Hematopoietic multipotent progenitor cell treated with erythropoietin and hydrocortisone succinate and interleukin-3 and kit ligand, for 6 days (in vitro differentiated cells): ENCODE measurements at places on chromosomes 16 and 17.

- DNase-seq: no peak
Observed at GRCh38 chr17:21742326-21742725, 50.0 kb downstream of the KCNJ18 start.

DNA sequence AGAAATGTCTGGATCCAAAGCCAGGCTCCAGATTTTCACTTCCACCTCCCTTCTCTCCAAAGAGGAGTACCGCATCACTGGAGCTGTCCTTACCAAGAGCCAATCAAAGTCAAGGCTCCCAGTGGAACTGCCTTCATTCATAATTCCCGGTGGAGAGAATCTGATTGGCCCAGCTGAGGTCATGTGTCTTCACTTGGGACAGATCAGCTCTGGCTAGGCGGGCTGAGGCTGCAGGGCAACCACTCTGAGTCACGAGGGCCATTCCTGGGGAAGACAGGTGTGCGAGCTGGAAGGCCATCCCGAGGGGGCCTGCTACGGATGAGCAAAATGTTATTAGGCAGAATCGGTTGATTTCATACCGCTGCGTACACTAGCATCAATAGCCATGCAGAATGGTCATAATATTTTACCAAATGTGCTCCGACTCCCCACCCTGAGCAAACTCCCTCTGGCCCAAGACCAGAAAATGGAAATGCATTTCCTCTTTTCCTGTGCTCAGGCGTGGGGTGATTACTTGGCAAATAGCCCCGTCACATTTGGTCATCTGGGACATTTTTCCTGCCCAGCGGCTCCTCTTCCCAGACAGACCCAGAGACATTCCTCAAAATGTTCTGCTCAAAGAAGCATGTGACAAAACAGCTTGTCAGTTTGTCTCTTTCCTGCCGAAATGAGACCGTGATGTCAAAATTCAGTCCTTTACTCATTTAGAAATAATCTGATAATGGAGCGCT, 111.1 kb downstream of the AIPL1 start:
- DNase-seq: no peak

- peak; percentile 52 for DNase-seq
Observed at GRCh38 chr17:43316522-43317142, 82.2 kb upstream of the ARL4D start.

GRCh38 chr17:2455956-2456355, 55.1 kb upstream of the MNT start:
- DNase-seq: no peak

DNA sequence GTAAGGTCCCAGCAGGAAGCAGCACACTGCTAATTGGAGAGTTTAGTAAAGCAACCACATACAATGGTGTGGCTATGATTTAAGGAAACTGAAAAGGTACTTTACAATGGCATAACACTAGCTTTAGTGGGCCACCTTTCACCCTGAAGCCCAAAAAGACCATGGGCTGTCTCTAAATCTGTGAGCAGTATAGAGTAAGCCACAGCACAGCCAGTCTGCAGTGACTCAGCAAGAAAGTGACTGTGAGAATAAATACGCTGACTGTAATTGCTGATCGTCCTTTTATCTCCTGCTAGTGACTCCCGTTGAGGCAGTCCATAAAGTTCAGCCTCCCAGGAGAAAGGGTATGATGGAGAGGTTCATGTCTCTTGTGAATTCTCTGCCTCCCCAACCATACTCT, 679.8 kb upstream of the KIF2B start:
- no peak for DNase-seq

GRCh38 chr17:76337413-76337777, 16.3 kb downstream of the PRPSAP1 start:
- no peak for DNase-seq

DNA sequence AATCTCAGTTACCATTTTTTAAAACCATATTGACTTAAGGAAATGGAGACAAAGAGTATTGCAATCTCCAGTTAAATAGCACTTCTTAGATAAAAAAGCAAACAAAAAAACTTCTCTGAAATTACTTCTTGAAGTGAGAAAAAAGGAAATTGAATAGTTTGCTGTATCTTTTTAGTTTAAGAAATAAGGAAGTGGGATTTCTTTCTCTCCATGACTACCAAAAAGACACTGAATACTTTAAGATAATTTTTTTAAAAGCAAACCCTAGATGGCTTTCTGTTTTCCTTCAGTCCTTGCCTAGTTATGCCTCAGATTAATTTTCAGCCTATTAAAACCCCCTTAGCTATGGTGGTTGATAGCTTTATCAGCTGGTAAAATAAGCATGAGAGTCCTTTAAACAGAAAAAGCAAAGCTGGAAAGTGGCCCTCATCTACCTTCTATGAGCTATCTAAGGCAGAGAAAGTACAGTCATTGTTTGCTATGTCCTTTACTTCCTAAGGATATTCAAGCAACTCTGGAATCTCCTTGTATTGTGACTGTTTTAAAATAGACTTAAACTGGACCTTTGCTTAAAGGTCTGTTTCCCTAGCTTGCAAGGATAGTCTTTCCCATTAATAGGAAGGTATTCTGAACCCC, 28.6 kb downstream of the TPPP3 start:
- peak; percentile 12 for DNase-seq

DNA sequence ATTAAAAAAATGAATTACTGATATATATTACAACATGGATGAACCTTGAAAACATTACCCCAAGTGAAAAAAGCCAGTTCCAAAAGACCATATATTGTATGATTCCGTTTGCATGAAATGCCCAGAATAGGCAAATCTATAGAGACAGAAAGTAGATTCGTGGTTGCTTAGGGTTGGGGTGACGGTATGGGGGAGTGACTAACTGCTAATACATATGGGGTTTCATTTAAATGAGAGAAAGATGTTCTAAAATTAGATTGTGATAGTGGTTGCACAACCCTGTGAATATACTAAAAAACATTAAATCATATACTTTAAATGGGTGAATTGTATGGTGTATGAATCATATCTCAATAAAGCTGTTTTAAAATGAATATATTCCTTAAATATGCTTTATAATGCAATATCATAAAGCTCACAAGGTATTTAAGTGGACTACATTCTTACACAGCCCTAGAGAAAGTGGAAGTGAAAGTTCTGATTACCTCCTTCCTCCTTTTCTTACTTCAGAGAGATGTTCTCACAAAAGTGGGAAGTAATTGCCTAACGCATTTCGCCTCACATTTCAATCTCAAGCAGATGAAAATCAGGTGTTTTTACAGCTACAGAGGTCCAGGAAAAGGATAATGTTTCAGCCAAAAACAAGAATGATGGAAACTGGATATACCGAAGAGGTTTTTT, 142.7 kb upstream of the GNAO1 start:
- DNase-seq: peak; percentile 26

GRCh38 chr16:25501530-25502255, 190.1 kb upstream of the HS3ST4 start:
- no peak for DNase-seq

GRCh38 chr17:35577830-35578196, 558 bp downstream of the PEX12 start:
- DNase-seq: peak; percentile 44

GRCh38 chr17:63966646-63967264, 6.0 kb downstream of the SCN4A start:
- no peak for DNase-seq

DNA sequence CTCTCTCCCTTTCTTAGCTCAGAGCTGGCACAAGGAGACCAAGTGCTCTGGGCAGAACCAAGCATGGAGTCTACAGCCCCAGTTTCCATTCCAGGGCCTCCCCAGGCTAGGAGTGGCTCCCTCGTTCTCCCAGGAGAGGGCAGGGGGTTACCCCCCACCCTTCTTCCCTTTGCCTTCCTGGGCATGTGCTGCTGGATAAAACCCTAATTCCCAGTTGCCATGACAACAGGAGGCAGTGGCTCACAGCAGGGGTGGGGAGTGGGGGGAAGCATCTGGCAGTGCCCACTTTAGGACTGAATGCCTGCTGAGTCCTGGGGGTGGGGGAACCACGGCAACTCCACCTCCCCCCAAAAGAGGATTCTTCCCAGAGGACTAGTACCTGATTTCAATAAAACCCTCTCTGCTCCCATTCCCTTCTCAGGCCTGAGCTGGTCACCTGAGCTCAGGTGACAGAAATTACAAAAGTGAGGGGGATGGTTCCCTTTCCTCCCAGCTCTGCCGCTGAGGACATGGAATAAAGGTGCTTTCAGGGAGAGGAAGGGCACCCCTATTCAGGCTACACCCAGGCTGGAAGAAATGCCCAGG, 1.8 kb downstream of the MPP2 start:
- DNase-seq: no peak

GRCh38 chr17:77429969-77430752, 289.4 kb downstream of the SEC14L1 start:
- peak; percentile 84 for DNase-seq

DNA sequence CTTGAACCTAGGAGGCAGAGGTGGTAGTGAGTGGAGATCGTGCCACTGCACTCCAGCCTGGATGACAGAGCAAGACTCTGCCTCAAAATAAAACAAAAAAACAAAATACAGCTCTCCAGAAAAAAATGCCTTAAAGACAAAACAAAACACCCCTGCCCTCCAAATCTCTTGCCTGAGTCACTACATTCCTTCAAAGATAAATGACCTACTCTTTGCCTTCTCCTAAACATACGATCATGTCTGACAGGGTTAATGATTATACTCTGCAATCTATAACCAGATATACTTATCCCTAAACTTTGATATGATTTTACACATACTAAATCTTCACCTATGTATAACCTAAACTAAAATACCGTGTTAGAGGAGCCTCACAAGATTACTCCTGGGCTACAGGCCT, 1.4 kb upstream of the SETD6 start:
- no peak for DNase-seq

- peak; percentile 70 for DNase-seq
Observed at GRCh38 chr17:19507775-19508576, 25.7 kb upstream of the SLC47A1 start.

- DNase-seq: no peak
Observed at GRCh38 chr16:81902025-81902424, 109.2 kb downstream of the SDR42E1 start.

DNA sequence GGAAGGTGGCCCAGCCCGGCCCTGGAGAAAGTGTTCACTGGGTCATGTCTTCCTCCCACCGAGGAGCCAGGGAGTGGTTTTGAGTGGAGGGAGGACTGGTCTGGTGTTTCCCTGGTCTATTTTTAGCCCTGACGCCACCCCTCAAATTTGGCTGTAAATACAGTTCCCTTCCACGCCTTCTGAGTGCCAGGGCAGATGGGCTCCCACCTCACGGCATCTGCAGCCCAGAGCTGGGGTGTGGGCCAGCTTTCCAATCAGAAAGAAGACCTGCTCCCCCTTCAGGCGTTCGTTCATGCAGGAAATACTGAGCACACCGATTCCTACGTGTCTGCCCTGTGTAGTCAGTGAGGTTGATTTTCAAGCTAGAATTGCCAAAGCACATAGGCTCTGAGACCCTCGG, 53.7 kb downstream of the SNX20 start:
- DNase-seq: peak; percentile 61

GRCh38 chr16:26454102-26454501, 612.6 kb upstream of the C16orf82 start:
- no peak for DNase-seq

DNA sequence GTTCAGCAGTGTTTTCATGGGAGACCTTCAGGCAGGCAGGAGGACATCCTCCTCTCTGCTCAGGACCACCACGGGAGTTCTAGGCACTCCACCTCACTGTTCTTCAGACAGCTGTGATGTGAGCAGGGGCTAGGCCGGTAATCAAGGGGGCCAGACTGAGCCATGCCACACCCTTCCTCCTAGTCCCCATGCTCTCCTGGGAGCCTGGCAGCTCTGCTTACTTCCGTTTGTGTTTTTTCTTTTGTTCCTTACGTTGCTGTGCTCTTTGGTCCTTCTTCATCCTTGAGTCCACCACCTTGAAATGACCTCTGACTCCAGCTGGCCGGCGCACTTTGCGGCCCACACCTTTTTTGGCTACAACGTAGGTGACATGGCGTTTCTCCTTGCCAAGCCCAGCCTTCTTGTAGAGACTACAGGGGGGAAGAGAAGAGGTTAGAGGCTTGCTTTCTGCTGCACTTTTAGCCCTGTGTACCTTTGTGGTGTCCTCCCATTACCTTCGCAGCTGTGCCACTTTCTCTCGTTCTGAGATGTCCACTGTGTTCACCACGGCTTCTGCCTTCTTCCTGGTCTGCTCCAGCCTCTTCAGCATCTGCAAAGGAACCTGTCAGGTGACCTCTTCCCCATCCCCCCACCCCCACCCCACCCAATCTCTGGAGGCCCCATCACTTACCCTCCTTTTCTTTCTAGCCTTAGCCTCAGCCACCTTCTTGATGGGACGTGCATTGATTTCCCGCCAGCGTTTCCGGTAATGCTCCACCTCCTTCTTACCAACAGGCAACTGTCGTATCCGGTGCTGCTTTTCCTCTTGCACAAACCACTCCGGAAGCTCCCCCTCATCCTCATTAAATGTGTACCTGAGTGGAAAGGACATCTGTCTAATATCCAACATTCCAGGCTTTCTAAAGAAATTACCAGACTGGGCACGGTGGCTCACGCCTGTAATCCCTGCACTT, 7.4 kb upstream of the PSMC5 start:
- no peak for DNase-seq

GRCh38 chr17:50100921-50101345, 5.8 kb downstream of the PDK2 start:
- no peak for DNase-seq

DNA sequence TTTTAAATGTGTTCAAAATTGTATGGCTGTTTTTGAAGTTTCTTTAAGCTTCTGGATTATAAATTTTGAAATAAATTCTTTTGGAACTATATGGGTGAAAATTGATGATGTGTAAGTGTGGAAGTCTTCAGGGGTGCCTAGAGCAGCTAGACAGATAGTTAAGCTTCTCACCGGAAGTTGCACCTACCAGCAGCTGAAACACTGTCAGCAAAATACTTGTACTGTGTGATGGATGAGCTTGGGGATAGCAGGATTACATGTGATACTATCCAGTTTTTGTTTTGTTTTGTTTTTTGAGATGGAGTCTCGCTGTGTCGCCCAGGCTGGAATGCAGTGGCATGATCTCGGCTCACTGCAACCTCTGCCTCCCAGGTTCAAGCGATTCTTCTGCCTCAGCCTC, 19.7 kb downstream of the RBL2 start:
- DNase-seq: no peak

GRCh38 chr17:40247926-40248495, 28.9 kb downstream of the WIPF2 start:
- no peak for DNase-seq

- no peak for DNase-seq
Observed at GRCh38 chr16:56367764-56368163, 57.6 kb downstream of the AMFR start.

DNA sequence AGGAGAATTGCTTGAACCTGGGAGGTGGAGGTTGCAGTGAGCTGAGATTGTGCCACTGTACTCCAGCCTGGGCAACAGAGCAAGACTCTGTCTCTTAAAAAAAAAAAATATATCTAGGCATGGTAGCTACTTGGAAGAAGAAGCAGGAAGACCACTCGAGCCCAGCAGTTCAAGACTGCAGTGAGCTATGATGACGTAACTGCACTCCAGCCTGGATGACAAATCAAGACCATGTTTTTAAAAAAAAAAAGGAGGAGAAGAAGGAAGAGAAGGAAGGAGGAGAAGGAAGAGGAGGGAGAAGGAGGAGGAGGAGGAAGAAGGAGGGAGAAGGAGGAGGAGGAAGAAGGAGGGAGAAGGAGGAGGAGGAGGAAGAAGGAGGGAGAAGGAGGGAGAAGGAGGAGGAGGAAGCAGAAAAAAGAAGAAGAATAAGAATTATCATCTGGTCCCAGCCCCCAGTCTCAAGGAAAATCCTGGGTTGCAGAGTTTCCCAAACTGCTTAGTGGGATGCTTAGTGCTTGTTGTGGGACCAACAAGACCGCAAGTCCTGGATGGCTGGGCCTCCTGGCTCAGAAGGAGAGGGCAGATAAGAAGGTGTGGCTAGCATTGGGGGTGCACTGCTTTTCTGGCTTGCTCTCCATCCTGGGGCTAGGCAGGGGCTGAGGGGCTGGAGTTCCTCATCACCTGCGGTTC, 3.7 kb upstream of the DRC7 start:
- peak; percentile 77 for DNase-seq
